ENCODE measurements at places on chromosomes 6 and 20.

- no peak for DNase-seq
These were observed 41.7 kb downstream of the GFOD1 start for GRCh38 chr6:13445744-13446115.

DNA sequence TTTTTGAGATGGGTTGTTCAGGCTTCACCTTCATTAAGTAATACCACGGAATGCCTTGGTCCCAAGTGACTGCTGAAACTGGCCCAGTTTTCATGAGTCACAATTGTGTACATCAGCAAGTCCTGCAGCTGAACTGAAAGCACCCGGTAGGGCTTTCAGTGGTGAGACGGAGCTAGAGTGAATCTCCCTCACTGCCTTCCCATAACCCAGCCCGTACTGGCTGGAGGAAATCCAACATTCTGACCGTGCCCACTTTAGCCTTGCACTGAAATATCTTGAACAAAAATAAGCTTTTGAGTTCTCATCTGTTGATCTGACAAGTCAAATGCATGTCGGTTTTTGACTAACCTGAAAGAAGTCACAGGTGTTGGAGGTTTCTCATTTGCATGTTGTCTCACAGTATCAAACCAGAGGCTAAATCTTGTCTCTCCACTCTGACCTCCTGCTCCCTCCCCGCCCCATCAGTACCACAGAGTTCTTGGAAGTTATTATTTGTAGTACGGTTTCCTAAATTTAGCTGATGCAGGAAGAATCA, 35.9 kb downstream of the DUSP22 start:
- peak; percentile 95 for DNase-seq

GRCh38 chr6:100905067-100905466, 23.9 kb upstream of the ASCC3 start:
- no peak for DNase-seq

DNA sequence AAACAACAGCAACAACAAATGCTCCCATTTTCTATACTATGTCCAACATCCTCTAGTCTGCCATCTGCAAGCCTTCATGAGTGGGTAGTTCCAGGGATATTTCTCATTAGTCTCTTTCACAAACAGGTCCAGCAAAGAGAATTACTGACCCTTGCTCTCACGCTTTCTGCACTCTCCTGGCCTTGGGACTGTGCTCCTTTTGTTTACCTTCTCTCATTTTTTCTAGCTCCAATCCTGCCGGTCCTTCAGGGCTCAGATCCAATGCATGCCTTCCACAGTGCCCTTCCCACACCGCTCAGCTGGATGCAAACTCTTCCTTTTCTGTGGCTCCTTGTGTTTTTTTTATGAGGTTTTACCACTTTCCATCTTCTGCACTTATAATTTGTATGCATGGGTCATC, 47.2 kb downstream of the ADTRP start:
- no peak for DNase-seq

- DNase-seq = no peak
These were observed 25.0 kb upstream of the SLC35D3 start for GRCh38 chr6:136897071-136897470.

GRCh38 chr6:165117806-165118205, 191.6 kb downstream of the C6orf118 start:
- no peak for DNase-seq

- no peak for DNase-seq
These were observed 7.9 kb upstream of the FAM209A start for GRCh38 chr20:56516631-56517030.

GRCh38 chr6:29527126-29527525, 32.4 kb downstream of the UBD start:
- no peak for DNase-seq

- no peak for DNase-seq
These were observed 209.3 kb downstream of the GMDS start for GRCh38 chr6:2035826-2036709.

DNA sequence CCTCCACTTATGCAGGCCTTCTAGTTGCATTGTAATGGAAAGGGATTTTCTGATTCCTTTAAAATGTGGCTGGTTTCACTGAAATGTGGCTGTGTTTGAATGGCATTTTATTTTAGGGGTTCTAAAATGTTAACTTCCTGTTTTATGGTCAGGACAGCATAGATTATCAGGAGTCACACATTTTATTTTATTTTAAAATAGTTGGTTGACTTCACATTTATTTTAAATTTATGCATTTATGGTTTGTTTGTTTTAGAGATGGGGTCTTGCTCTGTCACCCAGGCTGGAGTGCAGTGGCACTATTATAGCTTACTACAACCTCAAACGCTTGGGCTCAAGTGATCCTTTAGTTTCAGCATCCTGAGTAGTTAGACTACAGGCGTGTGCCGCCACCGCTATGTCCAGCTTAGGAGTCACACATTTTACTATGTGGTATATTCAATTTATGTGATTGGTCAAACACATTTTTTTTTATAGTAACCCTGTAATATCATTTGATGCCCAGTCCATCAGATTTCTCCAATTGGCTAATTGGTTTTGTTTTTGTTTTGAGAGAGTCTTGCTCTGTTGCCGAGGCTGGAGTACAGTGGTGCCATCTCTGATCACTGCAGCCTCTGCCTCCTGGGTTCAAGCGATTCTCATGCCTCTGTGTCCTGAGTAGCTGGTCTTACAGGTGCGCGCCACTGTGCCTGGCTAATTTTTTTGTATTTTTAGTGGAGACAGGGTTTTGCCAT, 2.3 kb downstream of the DTD1 start:
- DNase-seq = no peak

All from AG10803 (cell line).